ENCODE measurements at places on chromosomes 11 and 22.

DNA sequence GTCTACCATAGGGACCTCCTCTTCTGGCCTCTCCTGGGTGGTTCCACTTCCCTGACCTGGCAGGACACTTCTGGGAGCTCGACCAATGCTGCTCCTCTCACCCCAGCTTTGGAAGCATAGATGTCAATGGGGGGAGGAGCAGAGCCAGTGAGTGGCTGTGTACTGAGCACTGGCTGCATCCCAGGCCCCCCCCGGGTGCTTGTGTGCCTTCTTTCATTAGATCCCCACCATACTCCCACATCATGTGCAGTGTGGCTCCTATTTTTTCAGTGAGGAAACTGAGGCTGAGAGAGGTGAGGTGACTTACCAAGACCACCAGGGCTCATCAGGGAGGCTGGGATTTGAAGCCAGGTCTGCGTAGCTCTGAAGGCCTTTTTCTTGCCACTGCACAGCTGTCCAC lies 44.3 kb downstream of the LRRC32 start:
- DNase-seq, result no peak

DNA sequence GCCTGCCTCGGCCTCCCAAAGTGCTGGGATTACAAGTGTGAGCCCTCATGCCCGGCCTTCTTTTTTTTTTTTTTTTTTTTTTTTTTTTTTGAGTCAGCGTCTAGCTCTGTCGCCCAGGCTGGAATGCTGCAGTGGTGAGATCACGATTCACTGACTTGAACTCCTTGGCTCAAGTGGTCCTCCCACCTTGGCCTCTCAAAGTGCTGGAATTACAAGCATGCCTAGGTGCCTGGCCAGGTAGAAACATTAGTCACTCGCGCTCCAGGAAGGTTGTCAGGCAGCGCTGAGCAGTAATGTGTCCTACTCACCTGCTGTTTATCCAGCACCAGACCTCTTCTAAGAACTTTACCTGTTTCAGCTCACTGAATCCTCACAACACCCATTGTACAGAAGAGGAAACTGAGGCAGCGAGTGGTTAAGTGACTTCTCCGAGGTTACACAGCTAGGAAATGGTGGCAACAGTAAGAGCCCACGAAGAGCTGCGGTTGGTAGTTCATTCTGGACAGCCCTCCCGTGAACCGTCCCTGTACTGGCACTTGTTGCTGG lies 496 bp upstream of the CST6 start:
- DNase-seq, result no peak

GRCh38 chr11:101620026-101620425 lies 36.2 kb upstream of the TRPC6 start:
- DNase-seq, result no peak

DNA sequence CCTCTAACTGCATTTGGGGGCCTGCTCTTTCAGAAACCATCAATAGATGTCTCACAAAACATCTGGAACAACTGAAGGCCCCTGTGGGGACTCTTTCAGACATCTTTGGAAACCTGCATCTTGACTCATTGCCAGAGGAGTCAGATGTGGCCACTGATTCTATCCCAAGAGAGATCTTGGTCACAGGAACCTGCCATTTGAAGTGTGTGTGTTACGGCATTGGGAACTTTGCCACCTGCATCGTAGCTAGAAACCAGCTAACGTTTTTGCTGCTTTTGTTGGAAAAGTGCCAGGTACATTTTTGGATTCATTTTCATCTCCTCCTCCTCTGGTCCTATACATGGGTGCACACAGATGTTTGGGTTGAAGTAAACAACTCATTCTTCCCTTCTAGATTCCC lies 4.3 kb downstream of the SRRD start:
- no peak for DNase-seq

- no peak for DNase-seq
These were observed 75.3 kb downstream of the KCNQ1 start for GRCh38 chr11:2519862-2520735.

GRCh38 chr22:21568347-21569075 lies 997 bp downstream of the UBE2L3 start:
- DNase-seq, result no peak

GRCh38 chr11:73288192-73288872 lies 16.2 kb downstream of the P2RY6 start:
- no peak for DNase-seq

DNA sequence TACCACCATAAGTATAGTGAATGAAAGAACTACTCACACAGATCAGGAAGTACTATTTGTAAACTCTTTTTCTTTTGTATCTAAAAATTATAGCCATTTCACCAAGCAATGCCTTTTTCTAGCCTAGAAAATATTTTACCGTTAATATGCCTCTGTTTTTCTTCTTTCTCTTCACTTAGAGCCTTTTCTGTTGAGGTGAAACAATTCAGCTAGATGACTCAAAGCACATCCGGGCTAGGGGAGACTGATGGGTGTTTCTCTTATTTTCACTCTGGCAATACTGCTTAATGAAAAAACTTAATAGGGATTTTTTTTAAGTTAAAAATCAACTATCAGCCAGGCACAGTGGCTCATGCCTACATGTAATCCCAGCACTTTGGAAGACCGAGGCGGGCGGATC lies 93.3 kb downstream of the SGSM3 start:
- no peak for DNase-seq

GRCh38 chr22:38951734-38952133 lies 5.7 kb upstream of the APOBEC3A start:
- DNase-seq, result no peak

DNA sequence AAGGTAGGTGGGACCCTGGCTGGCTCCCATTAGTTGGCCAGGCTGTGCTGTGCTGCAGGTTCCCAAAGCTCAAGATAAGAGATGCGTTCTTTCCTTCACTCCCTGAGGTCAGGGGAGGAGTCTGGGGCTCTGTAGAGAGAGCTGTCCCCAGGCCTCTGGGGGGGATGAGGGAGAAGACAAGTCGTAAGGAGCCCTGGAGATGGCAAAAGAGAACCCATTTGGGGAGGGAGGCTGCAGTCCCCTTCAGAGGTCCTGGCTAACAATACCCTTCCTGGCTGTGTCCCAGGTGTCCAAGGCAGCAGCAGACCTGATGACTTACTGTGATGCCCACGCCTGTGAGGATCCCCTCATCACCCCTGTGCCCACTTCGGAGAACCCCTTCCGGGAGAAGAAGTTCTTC lies 916 bp downstream of the GNG3 start:
- DNase-seq, result no peak

- DNase-seq, result no peak
These were observed 14.2 kb downstream of the OR52E1 start for GRCh38 chr11:5083602-5084001.

DNA sequence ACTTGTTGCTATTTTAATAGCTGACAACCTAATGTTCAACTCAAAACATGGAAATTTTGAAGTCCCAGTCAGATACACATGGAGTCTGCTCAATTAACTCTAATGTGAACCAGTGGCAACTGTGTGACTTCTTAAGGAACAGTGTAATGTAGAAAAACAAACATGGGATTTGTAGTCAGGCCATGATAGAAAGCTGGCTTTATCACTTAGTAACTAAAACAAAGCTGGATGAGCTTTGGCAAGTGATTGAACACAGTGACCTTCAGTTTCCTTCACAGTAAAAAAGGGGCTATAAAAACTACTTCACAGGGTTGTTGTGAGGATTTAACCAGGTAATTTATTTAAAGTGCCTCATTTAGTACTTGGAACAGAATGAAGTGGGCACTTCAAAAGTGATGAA lies 62.6 kb downstream of the PRCP start:
- no peak for DNase-seq

GRCh38 chr11:111736621-111737443 lies 29.4 kb downstream of the PPP2R1B start:
- DNase-seq, result no peak

- DNase-seq, result no peak
These were observed 125.1 kb downstream of the BCR start for GRCh38 chr22:23305321-23305910.

GRCh38 chr11:96228910-96229309 lies 114.1 kb downstream of the MAML2 start:
- DNase-seq, result no peak

- DNase-seq, result no peak
These were observed 329.5 kb downstream of the OPCML start for GRCh38 chr11:133202816-133203215.

DNA sequence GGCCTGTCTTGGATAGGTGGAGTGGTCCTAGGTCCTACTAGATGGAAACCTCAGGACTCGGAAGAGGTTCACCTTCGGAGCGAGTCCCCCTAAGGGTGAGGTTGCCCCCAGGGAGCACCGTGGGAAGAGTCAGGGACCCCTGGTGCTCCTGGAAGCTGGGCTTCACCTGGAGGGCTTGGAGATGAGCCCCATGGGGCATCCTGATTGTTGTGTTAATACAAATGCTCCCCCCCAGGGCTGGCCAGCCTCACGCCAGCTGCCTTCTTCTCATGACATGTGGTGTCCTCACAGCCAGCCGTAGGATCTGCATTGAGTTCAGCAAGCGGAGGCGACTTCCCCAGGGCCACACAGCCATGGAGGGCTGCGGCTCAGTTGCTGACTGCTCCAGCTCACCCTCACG lies 1487.5 kb downstream of the BRD1 start:
- DNase-seq, result no peak

DNA sequence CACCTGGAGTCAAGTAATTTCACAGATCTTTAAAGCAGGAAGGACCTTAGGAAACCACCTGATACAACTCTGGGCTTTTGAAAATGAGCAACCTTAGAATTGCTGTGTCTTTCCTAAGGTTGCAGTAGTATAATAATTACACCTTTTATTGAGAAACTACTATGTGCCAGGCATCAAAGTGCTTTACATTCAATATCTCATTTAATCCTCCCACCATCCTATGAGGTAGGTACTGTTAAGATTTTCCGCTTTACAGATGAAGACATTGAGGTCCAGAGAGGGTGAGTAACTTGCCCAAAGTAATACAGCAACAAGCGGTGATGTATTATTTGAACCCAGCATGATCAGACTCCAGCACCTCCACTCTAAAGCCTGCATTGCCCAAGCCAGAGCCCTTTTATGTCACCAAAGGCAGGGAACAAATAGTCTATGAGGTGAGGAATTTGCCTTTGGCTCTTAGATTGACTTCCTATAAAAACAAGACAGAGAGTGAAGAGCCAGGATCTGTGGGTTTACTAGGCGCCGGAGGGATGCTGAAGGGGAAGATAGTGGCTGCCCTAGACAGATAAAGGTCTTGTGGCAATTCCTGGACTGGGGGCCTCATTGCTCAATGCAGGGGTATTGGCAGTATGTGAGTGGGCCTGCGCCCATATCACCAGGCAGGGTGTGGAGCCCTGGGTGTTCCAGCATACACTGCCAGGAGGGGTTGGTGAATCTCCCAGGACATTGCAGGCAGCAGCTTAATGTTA lies 157.1 kb downstream of the FBXO7 start:
- DNase-seq, result no peak

GRCh38 chr11:47409440-47410369 lies 1.3 kb downstream of the SLC39A13 start:
- DNase-seq, result no peak

- no peak for DNase-seq
These were observed 32.7 kb upstream of the MICAL2 start for GRCh38 chr11:12077535-12078280.

DNA sequence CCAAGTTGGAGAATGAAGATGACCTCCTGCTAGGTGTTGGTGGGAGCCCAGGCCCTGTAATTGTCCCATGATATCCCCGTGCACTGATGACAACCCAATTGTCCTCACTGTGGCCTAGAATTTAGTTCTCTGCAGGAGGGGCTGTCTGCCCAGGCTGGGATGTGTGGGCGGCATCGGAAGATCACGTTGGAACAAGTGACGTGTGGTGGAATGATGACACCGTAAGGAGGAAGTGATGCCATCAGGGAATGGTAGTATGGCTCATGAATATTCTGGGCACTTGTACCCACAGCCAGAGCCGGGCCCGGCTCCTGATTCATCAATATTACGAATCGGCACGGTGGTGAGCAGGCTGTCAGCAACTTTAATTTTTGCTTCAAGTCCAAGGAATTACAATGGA lies 111.6 kb downstream of the MIAT start:
- DNase-seq, result no peak

- peak; percentile 77 for DNase-seq
These were observed at the start of gene TRIM3 for GRCh38 chr11:6473451-6474412. Gene TRIM3, minus strand, starts transcription at chr11:6473941. Its CDS starts 8,246 bp downstream, at chr11:6465695.

DNA sequence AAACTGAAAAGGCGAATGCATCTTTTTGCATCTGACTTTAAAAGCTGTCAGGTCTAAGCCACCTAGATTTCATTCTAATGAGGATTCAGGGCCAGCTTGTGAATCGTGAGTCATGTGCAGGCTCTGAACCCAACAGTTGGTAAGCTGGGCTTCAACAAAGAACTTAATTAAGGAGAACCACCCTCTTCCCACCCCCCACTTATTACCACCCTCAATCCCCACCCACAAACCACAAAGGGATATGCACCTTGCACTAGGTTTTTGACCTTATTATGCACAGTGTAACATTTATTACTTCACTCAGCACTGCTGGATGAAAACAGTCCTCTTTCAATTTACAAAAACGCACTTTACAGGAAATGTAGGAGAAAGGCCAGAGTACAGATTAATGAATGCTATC lies 94.1 kb upstream of the LIN7C start:
- DNase-seq, result no peak

DNA sequence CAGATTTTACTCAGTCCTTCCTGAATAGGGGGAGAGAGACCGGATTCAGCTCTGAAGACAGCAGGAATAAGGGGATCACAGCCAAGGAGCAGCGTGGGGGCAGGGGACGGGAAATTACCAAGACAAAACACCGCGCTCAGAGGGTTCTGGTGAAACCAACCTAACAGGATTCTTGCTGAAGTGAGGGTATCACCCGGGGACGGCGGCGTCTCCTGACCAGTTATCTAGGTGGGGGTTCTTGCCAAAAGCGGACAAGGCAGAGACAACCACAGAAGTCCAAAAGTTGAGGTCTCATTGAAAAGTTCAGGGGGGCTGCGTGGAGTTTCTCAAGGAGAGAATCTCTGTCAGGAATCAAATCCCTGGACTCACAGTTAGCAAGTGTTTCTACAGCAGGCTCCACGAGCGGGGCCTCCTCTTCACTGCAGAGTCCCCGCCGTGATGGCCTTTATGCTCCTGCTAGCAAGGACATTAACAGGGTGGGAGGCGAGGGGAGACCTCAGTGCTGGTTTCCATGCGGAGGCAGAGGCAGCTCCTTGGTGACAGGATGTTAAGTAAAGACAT lies 291.0 kb downstream of the BRD1 start:
- no peak for DNase-seq
